ENCODE measurements at places on chromosomes 2 and 18. TPM values are rescaled to one million over a fixed set of nuclear protein-coding genes. Genes with fewer than 3 reads are reported as not detected.

The TXNDC2 gene
- 0.36 TPM for total RNA-seq

The OTOS gene
- total RNA-seq, result not detected

The KCTD18 gene
- total RNA-seq, result 33.7 TPM

DNA sequence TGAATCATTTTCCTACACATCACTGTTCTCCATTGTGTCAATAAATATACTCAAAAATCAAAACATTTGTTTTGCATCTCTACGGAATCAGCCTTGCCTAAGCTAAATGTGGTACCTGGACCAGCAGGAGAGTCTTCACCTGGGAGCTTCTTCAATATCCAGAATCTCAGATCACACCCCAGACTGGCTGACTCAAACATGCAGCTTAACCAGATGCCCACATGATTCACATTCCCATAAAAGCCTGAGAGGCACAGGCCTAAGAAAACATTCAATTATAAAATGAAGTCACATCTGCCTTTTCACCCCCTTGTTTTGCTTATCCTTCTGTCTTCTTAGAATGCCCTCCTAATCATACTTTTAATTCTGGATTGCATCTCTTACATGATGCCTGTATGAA is 1045.5 kb upstream of the NXPH2 start:
- no peak for DNase-seq

- DNase-seq, result peak; percentile 14
Measured at GRCh38 chr18:27378431-27379095, 193.5 kb upstream of the CHST9 start.

GRCh38 chr2:141940709-141941108 is 190.1 kb downstream of the LRP1B start:
- no peak for DNase-seq

DNA sequence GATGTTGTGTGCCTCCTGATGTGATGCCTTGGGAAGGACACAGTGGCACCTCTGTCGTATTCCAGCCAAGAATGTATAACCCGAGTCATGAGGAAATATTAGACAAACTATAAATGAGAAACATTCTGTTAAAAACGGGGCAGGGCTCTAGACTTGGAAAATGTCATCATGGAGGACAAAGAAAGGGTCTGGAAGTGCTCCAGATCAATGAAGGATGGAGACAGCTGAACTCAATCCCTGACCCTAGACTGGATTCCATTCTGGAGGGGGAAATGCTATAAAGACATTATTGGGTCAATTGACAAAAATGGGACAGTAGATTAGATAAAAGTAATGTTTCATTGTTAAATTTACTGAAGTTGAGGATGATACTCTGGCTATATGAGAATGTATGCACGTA is 92.1 kb downstream of the SLC4A3 start:
- DNase-seq, result no peak

- no peak for DNase-seq
Measured at GRCh38 chr2:45209875-45210274, 200.6 kb upstream of the SIX2 start.

DNA sequence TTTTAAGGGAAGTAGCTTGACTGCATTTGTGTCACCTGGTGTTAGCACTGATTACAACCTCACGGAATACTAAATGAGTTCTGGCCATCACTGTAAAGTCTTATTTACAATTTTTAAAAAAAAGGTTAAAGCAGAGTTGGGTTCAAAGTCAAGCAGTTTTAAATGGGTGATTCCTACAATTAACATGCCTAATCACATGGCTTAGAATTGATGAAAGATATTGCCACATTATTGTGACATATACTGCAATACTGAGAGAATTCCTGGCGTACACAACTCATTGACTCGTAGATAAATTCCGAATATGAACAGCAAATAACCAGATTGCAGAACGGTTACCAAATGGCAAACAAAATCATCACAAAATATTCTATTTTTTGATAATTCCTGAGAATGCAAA is 34.2 kb downstream of the ROCK2 start:
- no peak for DNase-seq

DNA sequence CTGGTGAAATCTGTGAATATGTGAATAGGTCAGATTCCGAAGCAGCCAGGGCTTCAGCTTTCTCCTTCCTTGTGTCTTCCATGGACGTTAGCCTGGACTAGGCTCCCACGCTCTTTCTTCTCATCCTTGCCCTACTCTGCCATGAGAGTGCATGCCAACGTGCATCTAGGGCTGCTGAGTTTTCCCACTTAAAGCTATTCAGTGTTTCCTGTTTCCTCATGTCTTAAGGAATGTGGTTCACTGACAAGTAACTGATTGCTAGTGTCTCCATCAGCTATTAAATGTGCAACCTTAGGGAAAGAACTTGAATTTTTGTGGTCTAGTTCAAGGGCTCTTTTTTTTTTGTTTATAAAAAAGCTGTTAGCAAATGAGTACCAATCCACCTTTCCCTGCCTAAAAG is 642.3 kb upstream of the LINC00305 start:
- no peak for DNase-seq

GRCh38 chr2:221970389-221970788 is 328.4 kb downstream of the PAX3 start:
- no peak for DNase-seq

The TGIF1 gene
- 150 TPM for total RNA-seq

DNA sequence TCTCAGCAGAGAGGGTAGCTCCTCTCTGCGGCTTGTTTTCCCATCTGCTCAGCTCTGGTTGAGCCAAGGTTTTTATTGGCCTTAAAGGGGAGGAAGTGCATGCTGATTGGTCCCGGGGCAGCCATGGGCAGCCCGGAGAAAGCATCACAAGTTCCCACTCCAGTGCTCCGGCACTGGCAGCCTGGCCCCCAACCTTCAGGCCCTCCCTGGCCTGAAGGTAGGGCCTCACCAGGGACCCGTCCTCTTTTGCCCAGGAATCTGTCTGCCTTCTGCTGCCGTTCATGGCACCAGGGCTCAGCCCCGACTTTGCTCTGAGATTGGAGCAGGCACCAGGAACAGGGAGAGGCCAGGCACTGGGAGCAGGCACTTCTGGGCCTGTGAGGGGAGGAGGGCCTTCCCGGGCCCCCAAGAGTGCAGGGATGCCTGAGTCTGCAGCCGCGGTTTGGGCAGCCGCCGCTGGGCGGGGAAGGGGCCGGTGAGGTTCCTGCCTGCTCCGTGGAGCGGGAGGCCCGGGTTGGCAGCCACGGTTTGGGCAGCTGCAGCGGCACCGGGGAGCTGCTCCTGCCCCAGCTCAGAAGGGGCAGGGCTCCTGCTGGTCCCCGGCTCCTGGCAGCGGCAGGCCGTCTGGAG is 17.5 kb upstream of the ILKAP start:
- peak; percentile 95 for DNase-seq

- no peak for DNase-seq
Measured at GRCh38 chr18:3528231-3528630, 78.3 kb downstream of the TGIF1 start.

The KCNE4 gene
- 40.4 TPM for total RNA-seq

The KLHL41 gene
- 1.2 TPM for total RNA-seq

DNA sequence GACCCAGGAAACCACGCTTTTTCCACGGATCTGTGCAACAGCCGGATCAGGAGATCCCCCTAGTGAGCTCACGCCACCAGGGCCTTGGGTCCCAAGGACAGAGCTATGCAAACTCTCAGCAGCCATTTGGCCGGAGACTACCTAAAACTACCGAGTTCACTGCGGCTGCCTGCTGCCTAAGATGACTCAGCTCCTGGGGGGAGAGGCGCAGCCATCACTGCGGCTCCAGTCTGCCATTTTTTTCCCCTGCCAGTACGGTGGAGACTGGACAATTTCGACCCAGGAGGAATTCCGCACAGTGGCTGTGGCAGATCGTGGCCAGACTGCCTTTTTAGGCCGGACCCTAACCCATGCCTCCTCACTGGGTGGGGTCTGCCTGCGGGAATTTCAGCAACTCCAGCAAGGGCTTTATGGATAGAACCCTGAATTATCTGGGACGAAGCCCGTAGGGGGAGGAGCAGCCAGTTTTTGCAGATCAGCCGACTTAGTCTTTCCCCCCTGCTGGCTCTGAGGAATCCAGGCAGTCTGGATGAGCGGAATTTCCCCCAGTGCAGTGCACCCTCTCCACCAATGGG is 424.9 kb upstream of the UBE2E3 start:
- no peak for DNase-seq

The TOGARAM2 gene
- total RNA-seq, result 0.72 TPM

GRCh38 chr2:65177751-65178442 is 48.0 kb upstream of the RAB1A start:
- DNase-seq, result no peak

The CCDC121 gene
- 1.1 TPM for total RNA-seq

The IFIH1 gene
- total RNA-seq, result 9.1 TPM

DNA sequence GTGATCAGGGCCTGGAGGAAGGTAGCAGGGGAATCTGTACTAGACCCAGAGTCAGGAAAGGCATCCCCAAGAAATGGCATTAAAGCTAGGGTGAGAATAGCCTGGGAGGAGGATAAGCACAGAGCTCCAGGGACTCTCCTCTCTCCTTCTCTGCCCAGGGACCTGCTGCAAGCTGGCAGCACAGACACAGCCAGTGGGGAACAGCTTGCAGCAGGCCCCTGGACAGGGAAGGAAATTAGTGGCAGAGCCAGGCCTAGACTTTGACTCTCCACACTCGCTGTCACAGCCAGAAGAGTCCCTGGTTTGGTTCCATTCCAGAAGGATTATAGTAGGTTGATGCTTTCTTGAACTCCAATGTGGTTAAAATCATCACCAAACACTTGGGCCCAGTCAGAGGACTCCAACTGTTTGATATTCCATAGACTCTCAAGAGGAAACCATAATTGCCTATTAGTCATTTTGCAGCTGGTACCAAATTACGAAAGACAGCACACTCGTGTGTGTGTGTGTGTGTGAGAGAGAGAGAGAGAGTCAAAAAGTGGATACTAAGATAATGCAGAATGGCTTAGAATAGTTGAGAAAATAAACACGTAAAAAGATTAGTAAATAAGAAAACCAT is 95.5 kb upstream of the ATP8B1 start:
- DNase-seq, result peak; percentile 85

GRCh38 chr2:37189452-37190153 is 1.1 kb upstream of the SULT6B1 start:
- peak; percentile 75 for DNase-seq

DNA sequence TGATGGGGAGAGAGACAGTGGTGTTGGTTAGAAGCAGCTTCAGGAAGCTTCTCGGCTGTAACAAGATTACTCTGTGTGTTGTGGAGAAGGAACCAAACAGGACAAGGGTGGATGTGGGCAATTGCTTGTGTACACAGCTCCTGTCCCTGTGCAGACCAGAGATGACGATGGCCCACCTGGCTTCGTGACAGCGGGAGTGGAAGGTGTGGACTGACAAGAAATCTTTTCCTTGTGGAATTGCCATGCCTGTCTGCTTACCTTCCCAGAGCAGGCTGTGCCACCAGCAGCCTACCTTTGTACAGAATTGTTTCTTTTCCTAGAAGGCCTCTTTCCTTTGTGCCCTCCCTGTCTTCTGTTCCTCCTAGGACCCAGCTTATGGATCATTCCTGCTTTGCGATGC is 93.8 kb downstream of the ITGB1BP1 start:
- DNase-seq, result no peak

- no peak for DNase-seq
Measured at GRCh38 chr2:30444273-30444672, 2.8 kb upstream of the LCLAT1 start.

DNA sequence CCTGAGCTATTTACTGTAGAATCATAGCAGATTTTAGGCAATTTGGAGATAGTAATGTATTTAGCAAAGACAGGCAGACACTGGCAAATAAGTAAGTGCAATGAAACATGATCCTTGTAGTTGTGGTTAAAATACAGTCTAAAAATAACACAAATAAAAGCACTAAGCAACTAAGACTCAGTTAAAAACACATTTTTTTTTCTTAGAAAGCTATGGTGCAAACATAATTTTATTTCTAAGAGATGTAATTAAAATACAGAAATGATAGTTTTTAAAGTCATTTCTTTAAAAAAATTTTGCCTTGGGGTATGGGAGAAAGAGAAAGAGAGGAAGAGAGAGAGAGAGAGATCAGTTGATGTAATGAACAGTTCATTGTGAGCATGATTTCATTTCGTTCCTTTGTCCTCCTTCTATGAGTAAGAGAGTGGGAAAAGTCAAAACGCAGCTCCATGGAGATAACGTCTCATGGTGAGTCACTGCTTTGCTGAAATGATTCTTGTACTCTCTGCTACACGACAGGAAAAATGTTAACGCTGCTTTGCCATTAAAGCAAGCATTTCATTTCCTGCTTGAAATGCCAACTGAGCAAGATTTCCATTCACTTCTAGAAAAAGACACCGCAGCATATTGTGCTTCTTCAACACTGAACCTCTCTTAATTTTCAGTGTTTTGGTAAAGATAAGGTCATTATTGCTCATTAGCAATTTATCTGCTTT is 61.3 kb upstream of the PGAP1 start:
- peak; percentile 87 for DNase-seq

DNA sequence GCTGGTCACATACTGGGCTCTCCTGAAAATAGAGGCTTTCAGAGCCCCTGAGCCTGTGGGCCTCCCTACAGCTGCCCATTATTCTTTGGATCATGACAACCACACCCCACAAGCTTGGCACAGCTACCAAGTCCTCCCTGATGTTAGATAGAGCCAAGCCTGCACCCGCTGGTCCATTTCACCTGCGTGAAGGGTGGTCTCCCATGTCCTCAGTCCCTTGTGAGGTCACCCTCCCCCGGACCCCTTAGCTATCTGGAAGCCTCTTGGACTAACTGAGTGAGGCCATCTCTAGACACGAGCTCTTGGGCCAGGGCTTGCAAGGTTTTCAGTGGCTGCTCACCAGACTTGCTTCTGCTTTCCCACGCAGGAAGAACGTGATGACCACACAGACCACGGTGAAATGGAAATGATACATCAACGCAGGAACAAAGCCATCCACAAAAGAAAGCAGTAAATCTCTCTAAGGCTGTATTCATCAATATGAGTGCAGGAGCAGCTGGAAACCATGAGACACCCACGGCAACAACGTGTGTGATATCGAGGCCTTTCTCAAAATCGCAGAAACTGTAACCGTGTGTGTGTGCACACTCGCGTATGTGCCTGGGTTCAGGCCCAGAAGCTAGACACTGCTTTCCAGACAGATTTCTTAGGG is 10.1 kb upstream of the MAL start:
- DNase-seq, result no peak

GRCh38 chr2:49248506-49248905 is 94.2 kb upstream of the FSHR start:
- DNase-seq, result no peak

The ZNF521 gene
- total RNA-seq, result 27.5 TPM

The DCC gene
- not detected for total RNA-seq

The CASP10 gene
- 3.3 TPM for total RNA-seq

GRCh38 chr2:237435844-237436587 is 22.1 kb upstream of the COL6A3 start:
- DNase-seq, result peak; percentile 80

The SLC14A1 gene
- total RNA-seq, result 136 TPM

- DNase-seq, result no peak
Measured at GRCh38 chr2:144162652-144163051, 357.3 kb downstream of the ZEB2 start.

The TUBA3E gene
- not detected for total RNA-seq

The TCF23 gene
- total RNA-seq, result not detected

The CTNNA2 gene
- 0.29 TPM for total RNA-seq

DNA sequence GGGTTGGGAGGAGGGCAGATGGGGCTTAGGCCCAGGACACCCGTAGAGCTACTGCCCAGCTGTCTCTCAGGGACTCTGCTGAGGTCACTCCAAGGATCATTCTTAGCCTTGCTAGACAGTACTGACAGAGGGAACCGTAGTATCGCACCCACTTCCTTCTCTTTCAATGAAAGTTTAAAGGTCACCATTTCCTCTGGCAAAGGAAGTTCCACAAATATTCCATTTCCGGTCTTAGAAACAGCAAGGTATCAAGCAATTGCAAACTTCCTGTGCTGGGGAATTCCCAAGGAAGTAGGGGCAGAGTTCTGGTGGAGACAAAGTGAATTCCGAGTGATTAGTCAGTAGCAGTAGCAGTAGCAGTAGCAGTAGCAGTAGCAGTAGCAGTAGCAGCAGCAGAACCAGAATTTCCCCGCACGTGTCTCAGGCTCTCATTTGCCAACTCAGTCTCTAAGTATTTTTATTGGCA is 24.7 kb downstream of the IL1B start:
- peak; percentile 75 for DNase-seq

All from osteoblast (primary cell).